ENCODE measurements at places on chromosomes 13 and 19. TPM values are rescaled to one million over a fixed set of nuclear protein-coding genes. Genes with fewer than 3 reads are reported as not detected.

The IZUMO2 gene
- not detected for polyA plus RNA-seq

The CRX gene
- not detected for polyA plus RNA-seq

The CYP4F11 gene
- polyA plus RNA-seq = not detected

The WDR87 gene
- polyA plus RNA-seq = not detected

The ZFP28 gene
- 5.0 TPM for polyA plus RNA-seq

GRCh38 chr19:39953915-39954314 lies 17.1 kb upstream of the PSMC4 start:
- DNase-seq = no peak

DNA sequence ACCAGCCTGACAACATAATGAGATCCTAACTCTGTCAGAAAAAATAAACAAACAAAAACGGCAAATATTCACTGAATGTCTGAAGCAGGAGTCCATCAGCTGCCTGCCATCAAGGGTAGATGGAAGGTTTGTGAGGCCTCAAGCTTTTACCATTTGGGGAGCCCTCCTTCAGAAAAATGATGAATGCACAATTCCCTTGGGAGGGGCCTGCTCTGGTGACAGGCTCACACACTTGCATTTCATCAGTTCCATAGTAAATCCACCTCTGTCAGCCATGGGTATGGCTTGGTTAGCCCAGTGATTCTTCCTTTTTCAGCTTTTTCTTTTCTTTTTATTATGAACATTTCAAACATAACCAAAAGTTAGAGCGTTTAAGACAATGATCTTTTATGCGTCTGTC lies 26.3 kb upstream of the KATNAL1 start:
- no peak for DNase-seq

DNA sequence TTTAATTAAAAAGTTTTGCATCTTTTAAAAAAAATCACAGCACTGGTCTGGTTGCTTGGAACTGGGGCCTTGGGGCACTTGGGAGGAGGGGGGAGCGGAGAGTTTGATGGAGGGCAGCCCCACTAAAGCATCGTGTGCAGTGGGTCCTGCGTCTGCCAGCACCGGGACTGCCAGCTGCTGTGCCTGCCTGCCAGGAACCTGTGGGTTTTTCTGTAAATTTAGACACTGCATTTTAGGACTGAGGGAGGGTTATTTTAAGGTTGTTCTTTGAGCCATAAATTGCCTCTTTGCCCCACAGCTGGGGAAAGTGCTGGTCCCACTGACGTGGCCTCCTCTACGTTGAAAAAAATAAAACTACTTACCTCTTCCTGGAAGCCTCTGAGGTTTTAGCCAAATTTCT lies 2.9 kb downstream of the KLF2 start:
- no peak for DNase-seq

- DNase-seq = no peak
These were observed 172.5 kb downstream of the ITGBL1 start for GRCh38 chr13:101624981-101625380.

GRCh38 chr19:7191946-7192691 lies 102.1 kb downstream of the INSR start:
- DNase-seq = no peak

DNA sequence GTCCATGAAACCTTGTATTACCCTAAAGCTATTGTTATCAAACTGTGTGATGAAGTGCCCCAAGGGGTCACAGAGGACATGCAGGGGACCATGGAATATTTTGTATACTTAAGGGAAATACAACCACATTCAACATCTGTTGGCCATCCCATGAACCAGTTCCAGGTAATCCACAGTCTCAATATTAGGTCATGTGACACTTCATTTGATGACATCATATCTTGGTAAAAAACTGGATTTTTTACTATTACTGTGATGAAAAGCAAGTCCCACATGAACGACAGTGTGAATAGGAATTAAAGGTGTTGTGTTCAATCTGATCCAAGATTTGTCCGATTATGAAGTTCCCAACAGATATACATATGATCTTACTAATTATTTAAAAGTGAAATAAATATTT lies 355.2 kb downstream of the IRS2 start:
- DNase-seq = no peak

DNA sequence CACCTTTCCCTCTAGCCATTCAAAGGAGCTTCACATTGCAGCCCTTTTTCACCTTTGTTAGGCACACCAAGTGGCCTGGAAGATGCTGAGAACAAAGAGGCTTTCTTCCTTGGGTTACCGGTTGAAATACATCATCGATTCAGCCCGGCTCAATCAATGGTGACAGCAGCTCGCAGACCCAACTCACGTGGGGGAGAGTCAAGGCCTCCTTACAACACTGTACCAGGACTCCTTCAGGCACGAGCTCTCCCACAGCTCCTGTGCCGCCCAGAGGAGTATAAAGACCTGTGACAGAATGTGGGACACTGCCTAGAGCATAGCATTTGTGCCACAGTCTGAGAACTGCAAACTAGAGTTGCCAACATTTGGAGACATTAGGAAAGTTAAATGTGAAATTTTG lies 3.9 kb upstream of the LRRC63 start:
- DNase-seq = no peak

DNA sequence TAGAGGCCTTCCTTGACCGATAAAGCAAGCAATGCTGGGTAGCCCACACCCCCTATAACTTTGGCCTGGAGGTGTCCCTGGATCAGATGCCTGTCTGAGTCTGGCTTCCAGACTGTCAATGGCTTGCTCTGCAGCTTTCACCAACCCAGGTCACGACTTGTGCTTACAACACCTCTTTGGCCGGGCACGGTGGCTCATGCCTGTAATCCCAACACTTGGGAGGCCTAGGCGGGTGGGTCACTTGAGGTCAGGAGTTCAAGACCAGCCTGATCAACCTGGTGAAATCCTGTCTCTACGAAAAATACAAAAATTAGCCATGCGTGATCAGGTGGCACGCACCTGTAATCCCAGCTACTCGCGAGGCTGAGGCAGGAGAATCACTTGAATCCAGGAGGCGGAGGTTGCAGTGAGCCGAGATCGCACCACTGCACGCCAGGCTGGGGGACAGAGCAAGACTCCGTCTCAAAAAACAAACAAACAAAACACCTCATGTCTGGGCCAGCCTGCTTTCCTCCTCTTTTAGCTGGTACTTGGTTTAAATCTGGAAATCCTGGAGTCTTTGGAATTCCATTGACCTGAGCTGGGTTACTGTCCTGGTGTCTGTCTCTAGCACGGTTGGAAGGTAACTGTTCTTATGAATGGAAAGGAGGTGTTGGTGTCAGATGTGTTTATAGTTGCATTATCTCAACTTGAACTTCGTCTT lies 10.3 kb upstream of the GARRE1 start:
- no peak for DNase-seq

DNA sequence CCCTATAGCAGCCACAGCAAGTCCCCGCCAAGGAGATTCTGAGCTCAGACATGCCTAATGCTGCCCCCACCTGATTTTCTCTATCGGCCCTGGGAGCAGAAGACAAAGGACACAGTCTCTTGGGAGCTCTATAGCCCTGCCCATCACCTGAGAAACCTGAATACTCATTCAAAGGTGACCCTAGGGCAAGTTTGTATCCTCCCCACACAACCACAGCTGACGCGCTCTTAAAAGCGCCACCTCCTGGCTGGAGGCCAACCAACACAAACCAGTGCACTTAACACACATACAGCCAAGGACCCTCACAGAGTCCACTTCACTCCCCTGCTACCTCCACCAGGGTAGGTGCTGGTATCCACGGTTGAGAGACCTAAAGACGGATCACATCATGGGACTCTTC lies 8.8 kb upstream of the IGFL4 start:
- no peak for DNase-seq

DNA sequence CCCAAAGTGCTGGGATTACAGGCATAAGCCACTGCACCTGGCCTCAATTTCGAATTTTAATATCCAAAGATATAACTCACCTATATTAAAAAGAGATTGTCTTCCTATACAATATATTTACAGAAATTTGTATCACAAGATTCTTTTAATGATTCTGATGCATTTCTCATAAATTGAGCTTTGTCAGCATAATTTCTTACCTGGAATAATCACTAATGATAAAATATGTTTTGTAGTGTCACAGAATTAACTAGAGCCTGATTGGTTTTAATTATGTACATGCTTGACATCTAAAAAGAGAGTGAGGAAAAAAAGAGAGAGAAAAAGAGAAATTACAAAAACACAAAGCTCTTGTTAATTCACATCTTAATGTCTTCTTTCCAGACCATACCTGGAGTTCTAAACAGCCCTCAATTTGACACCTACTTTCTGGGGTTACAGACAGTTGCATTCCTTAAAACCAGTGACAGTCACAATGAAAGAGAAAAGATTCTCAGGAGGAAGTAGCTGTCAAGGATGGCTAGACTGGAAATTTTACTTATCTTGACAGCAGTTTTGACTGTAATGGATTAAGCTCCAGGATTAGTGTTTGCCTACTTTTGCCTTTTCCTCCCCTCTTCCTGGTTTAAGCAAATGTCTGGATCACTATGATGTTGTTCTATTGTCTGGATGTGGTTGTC lies 214.4 kb downstream of the SPRY2 start:
- DNase-seq = no peak
